ENCODE measurements at places on chromosomes 16 and 17.

DNA sequence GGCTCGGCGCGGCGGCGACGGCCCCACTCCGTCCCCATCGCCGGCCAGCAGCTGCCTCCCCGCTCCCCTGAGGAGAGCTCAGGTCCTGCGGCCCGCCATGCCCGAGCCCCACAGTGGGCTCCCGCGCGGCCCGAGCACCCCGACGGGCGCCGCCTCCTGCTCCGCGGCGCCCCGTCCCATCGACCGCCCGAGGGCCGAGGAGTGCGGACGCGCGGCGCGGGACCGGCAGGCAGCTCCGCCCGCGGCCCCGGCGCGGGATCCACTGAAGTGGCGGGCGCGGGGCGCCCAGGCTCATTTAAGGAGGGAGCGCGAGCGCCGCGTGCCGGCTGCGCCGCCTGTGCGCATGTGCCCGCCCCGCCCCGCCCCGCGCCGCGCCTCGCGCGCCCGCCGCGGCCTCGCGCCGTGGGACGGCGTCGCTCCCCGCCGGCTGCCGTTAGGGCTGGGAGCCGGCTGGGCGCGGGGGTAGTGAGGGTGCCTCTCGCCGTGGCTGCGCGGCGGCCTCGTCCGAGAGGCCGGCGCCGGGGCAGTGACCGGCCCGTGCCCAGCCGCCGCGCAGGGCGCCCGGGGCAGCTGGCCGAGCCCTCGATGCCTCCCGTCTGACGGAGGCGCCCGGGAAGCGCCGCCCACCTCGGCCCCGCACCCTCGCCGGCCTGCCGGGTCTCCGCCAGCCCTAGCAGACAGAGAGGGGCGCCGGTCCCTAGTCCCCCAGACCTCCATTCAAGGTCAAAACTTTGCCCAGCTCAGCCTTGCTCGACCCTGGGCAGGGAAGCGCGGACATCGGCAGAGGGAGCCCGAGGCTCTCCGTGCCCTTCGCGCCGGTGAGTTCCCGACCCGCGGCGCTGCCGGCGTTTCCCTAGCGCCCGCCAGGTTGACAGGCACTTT is at the start of gene NETO2:
TSS of gene NETO2 (minus strand) at position 269 of the 882 bp plus-strand sequence. CDS start 333 bp downstream, outside the sequence.
- DNase-seq, result no peak

DNA sequence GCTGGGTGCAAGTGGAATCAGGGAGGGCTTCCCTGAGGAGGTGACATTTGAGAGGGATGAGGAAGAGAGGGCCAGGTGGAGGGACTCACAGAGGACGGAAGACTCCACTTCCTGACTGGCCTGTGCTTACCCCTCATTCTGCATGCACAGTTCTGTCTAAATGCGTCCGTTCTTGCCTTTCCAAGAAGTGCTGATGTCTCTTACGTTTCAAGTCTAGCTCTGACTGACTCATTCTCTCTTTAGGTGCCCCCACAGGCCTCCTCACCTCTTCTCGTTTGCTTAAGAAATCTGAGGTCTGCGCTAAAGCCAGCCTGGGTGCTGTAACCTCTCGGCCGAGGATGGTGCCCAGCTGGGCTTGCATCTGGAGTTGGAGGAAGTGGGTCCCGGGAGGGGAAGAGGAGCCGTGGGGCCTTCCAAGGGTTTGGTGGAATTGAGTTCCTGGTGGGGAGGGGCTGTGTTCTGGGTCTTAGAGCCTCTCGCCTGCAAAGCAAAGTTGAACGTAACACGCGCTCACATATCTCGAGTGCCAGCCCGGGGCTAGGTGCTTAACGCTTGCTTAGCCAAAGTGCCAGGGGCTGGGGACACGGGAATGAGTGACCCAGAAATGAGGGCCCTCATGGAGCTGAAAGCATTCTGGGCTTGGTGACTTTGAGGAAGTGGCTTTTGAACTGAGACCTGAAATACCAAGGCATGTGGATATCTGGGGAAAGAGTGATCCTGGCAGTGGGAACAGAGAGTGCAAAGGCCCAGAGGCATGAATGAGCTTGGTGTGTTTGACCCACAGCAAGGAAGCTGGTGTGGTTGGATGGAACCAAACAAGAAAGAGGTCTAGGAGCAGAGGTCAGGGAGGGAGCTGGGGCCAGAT is 4.8 kb downstream of the IL4R start:
- peak; percentile 23 for DNase-seq

GRCh38 chr17:81682565-81683207 is 911 bp downstream of the ARL16 start:
- no peak for DNase-seq

- no peak for DNase-seq
Observed at GRCh38 chr17:52938623-52939230, 780.2 kb upstream of the CA10 start.

DNA sequence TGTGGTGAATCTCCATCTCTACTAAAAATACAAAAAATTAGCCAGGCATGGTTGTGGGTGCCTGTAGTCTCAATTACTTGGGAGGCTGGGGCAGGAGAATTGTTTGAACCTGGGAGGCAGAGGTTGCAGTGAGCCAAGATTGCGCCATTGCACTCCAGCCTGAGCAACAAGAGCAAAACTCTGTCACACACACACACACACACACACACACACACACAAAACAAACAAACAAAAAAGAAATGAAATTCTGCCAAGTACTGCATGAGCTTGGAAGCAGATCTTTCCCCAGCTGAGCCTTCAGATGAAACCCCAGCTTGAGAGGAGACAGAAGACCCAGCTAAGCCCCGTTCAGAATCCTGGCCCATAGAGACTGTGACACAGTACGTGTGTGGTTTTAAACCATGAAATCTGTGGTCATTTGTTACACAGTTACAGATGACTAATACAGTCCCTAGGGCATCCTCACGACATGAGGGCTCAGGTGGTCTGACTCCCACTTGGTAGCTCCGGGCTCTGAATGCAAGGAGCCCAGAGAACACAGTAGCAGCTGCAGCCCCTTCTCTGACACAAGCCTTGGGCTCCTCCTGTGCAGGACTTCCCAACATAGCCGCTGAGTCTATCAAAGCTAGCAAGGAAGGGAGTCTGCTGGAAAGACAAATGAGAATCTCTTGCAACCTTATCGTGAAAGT is 132.8 kb downstream of the SEC14L1 start:
- no peak for DNase-seq

DNA sequence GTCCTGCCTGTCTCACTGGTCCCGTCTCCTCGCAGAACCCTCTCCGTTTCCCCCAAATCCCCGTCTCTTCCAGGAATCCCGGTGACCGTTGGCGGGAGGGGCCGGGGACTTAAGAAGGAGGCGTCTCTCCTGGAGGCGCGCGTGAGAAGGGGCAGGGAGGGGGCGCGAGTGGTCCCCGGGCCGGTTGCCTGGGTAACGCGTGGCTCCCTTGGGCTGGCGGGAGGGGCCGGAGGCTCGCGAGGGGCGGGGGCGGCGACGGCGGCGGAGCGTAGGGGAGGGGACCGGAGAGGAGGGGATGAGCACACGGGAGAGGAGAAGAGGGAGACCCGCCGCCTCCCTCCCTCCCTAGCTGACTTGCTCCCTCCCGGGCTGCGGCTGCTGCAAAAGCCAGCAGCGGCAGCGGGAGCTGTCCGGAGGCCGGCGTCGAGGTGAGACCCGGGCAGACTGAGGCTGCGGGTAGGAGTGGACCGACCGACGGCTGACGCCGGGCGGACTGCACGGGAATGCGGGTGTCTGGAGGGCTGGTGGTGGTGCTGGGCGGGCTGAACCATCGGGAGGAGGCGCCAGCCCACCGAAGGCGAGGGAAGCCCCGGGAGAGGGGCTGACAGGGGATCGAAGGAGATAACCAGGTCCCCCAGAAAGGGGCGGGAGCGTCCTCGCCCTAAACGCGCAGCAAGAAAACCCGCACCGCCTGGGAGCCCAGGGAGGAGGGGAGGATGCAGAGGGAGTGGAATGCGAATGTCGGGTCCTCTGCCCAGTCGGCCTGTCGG is at the start of gene PRRT2:
TSS of gene PRRT2 (plus strand) at position 298 of the 770 bp plus-strand sequence. CDS start 862 bp downstream, outside the sequence.
- DNase-seq, result peak; percentile 80

DNA sequence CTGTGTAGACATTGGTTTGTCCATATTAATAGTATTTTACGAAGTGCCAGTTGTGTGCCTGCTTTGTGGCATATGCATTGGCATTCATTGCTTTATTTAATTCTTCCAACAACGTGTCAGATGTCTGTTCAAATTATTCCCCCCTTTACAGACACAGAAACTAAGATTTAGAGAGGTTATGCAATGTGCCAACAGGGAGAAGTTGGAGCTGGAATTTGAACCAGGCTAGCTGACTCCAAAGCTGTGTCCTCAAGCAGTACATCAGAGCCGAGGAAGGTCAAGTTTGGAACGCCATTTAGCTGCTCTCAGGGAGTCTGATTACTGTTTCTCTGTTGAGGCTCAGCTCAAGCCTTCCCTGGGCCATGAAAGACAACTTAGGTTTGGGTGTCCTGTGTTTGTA is 232.3 kb downstream of the WWOX start:
- DNase-seq, result no peak

DNA sequence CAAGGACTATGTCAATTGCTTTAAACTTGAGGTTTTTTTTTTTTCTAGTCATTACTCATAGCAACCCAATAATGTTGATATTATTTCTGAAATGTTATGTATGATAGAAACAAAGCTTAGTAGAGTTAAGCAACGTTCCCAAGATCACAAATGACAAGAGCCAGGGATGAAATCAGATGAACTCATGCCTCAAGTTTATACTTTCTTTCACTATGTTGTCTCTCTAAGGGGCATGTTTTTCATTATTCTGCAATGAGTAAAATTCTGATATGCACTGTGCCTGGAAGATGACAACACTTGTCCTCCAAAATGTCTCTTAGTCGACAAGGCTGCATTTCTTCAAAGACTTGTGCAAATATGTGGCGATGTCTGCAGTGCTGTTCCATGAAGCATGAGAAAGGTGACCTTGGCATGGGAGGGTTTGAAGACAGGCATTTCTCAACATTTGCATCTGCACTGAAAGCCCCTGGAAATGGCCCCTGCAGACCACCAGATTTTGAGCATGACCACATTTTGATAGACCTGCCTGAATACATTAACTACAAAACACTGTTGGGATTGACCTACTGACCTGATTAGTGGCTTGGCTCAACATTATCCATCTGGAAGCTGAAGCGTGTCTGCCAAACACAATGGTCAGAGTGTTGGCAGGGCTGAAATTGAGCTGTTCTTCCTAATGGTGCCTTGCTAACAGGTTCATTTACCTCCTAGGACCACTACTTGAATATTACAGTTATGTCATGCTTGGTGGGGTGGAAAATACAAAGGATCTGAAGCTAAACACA is 1027.5 kb downstream of the CDH11 start:
- no peak for DNase-seq

DNA sequence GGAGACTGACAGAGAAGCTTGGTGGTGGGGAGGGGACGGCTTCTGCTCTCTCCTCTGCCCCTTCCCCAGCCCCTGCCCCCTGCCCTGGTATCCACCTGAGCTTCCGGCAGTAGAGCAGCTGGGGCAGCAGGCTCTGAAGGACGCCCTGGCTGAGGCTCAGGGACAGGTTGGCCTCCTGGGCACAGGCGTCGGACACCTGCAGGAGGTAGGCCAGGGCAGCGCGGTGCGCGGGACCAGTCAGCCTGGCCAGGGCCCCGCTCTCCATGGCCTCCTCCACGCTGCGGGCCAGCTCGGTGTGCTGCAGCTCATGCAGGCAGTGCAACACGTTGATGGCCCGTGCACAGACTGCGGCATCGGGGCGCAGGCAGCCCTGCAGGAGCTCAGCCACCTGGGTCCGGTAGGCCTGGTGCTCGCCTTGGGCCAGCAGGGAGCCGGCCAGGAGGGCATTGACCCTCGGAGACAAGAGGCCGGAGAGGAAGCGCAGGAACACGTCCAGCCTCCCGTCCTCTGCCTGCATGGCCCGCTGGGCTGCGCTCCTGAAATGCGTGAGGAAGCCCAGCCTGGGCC is 14.2 kb downstream of the NLRC3 start:
- no peak for DNase-seq

DNA sequence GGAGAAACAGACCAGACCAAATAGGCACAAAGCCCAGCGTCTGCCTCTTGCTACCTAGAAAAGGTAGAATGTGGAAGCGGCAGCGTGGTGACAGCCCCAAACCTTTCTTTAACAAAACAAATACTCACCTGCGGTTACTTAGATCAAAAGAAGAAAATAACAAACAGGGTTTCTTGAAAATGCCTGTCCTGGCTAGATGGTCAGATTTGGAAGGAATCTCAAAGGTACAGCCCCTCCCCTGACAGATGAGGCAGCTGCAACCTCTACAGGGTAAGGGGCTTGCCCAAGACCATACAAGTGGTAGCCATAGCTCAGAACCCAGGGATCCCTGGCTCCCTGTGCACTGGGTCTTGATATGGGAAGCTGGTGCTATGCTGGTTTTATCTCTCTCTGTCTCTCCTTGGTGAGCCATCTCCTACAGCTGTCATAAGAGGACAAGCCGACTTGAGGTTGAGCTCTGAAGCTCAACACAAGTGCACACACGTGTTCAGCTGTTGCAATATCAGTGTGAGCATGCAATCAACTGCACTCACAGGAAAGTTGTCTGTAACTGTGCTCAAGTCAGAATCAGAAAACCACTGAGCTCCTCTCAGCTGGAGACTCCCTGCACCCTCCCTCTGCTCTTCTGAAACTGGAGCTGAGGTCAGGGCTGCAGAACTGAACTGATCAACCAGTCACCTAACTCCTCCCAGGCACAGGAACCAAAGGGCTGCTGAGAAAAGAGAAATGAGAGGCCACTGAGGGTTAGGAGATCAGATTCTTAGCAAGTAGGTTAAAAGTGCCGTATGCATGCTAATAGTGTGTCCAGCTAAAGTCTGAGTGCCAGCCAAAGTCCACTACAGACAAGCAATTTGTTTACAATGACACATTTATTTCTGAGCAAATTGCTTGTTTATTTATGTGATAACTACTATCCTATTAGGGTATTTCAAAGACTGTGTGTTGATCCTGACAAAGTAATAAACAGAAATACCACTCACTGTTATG is 6.1 kb upstream of the RNF157 start:
- no peak for DNase-seq

- no peak for DNase-seq
Observed at GRCh38 chr16:65713181-65713808, 591.4 kb upstream of the CDH11 start.

GRCh38 chr16:2840914-2841313 is 10.8 kb downstream of the ZG16B start:
- DNase-seq, result no peak

GRCh38 chr16:70427786-70428177 is 11.1 kb downstream of the ST3GAL2 start:
- DNase-seq, result no peak

GRCh38 chr17:9371019-9371418 is 204.6 kb downstream of the STX8 start:
- DNase-seq, result no peak
